Endothelial cell of umbilical vein (primary cell): ENCODE measurements at places on chromosomes 12 and 14. TPM values are rescaled to one million over a fixed set of nuclear protein-coding genes. Genes with fewer than 3 reads are reported as not detected.

ERP27 gene
- 0.88 and 1.4 TPM in 2 replicates for total RNA-seq

PRKAB1 gene
- total RNA-seq, result 21.9 and 23.1 TPM in 2 replicates

TWF1 gene
- total RNA-seq, result 75.5 and 75.9 TPM in 2 replicates

KIF26A gene
- total RNA-seq, result 9.5 and 10.7 TPM in 2 replicates

ARHGAP9 gene
- 0.38 TPM in 1 of 2 replicates, not detected in the other for total RNA-seq

OR4E2 gene
- total RNA-seq, result not detected in 2 replicates

IL22 gene
- total RNA-seq, result not detected in 2 replicates

SUSD6 gene
- total RNA-seq, result 19.5 and 29.0 TPM in 2 replicates

GRCh38 chr12:5497329-5498053 is 65.6 kb downstream of the NTF3 start:
- DNase-seq, result no peak

GRCh38 chr12:22105542-22105941 is 59.5 kb downstream of the CMAS start:
- no peak for DNase-seq

DNA sequence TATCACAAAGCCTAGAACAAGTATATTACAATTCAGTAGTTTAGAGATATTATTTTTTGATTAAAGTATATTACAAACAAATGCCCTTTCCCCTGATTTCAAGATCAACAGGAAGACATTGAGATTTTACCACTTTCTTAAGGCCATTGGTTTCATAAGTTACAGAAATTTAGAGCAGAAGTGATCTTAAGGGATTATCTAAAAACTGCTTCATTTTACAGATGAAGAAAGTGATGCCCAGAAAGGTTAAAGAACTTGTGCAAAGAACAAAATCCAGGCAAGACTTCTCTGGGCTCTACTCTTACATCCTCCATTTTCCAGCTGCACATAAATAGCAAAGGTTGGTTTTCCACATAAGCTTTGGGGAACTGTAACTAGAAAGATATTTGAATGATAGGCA is 87.5 kb downstream of the DUSP6 start:
- no peak for DNase-seq

- no peak for DNase-seq
Observed at GRCh38 chr14:96274122-96274521, 18.1 kb downstream of the BDKRB1 start.

DNA sequence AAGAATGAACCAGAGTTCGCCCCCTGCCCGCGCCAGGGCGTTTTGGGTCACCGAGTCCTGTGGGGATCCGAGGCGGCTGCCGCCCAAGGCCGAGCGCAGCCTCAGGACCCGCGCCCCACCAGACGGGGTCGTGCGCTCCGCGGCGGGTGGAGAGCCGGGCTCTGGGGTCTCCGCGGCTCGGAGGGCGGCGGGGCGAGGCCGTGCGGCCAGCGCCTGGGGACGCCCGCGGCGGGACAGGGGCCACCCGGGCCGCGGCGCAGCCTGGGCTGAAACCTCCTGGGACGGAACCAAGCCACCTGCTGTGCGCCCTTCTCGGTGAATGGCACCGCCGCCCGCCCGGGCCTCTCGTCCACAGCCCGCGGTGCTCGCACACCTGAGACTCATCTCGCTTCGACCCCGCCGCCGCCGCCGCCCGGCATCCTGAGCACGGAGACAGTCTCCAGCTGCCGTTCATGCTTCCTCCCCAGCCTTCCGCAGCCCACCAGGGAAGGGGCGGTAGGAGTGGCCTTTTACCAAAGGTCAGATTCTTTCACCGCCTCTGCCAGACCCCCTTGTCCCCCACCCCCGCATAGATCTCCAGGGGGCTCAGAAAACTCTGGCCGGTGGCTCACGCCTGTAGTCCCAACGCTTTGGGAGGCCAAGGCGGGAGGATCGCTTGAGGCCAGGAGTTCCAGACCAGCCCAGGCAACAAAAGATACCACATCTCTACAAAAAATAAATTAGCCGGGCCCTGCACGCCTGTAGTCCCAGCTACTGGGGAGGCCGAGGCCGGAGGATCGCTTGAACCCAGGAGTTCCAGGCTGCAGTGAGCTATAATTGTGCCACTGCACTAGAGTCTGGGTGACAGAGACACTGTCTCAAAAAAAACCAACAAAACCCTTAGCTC is 901 bp downstream of the B3GNT4 start:
- DNase-seq, result no peak

DNA sequence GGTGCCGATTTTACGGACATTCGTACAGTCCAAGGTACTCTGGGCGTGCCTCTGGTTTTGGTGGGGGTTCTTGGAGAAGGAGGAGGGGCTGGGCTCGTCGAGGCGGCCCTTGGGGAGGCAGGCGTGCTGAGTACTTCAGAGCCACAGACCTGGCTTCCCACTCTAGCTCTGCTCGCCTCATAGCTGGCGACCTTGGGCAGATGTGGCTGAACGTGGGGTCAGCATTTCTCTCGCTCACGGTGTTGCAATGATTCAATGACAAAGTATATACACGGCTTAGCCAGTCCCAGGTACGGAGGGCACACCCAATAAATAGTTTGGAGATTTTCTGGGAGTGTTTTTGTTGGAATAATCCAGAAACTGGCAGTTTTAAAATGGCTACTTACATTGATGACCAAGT is 75.1 kb downstream of the FOXN4 start:
- DNase-seq, result no peak

DNA sequence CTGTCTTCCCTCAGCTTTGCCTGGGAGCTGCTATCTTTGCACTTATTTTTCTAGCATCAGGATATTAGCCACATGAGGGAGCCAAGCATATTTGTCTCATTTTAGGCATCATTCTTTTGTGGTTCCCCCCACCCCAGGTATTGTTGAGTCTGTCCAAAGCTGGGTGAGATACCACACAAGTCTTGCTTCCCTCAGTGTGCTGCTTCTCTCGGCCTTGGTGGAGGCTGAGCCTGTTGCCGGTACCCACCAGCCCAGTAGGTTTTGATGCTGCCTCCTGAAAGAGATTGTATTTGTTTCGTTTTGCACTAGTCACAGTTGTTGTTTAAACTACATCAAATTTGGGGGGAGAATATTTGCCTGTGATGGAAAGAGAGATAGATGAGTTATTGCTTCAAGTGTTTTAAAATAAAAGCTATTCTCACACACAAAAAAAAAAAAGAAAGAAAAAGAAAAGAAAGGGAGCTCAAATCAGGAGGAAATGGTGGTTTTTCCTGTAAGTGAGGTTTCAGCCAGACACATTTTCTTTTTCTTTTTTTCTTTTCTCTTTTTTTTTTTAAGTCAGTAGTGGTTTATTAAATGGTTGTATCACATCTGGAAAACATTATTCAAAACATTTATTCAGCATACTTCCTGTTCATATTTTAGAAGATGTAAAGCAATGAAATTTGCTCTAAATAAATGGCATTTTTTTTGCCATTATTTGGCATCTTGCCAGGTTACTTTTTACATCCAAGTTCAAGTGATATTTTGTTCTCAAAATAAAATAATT is 58.5 kb downstream of the SLC4A8 start:
- peak; percentile 39 for DNase-seq

DNA sequence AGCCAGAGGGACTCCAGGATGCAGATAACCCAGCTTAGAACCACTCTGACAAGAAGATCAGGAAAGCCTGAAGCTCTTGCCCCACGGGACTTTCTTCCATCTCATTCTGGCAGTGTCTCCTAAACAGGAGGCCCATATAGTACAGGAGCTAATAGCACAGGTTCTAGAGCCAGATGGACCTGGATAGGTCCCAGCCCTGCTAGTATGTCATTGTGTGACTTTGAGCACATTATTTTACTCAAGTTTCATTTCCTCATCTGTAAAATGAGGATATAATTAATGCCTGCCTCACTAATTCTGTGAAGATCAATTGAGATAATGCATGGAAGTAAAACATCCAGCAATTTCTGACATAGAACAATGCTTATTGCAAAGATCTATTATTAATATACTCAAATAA is 66.5 kb upstream of the GZMB start:
- no peak for DNase-seq

- no peak for DNase-seq
Observed at GRCh38 chr12:69383074-69383473, 23.5 kb downstream of the YEATS4 start.

- no peak for DNase-seq
Observed at GRCh38 chr14:34258318-34258717, 203.7 kb downstream of the SPTSSA start.

GRCh38 chr14:53628261-53628660 is 328.4 kb downstream of the BMP4 start:
- no peak for DNase-seq

DNA sequence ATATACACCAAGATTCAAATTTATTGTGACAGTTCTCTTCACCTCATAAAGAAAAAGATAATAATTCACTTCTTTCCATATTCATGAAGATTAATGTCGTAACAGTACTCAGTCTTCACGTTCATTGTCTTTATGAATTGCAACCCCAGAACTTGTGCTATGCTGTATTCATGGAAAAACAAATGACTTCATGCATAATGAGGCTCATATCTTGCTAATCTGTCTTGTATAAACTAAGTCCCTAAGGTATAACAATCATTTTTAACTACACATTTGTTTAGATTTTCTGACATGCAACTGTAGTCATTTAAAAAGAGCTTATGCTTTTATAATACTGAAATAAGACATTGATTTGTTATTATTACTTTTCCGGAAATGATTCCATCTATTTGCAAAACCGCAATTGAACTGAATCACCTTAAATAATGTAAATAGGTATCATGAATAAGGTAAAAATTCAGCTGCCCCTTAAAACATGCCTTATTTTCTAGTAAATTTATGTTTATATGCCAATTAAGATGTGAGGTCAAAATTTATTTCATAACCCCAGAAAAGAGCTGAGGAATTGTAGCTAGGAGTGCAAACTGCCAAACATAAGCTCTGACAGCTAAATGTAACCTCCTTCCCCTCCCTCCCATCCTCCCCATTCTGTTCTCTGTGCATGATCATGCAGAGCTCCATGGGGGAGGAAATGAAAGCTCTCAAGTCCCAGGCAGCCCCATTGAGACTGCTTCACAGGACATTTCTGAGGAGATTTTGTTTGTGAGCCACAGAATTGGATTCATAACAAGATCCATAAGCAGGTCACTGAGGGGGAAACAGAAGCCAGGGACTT is 301.6 kb downstream of the ATP23 start:
- DNase-seq, result no peak

- DNase-seq, result no peak
Observed at GRCh38 chr12:2165927-2166326, 113.1 kb downstream of the CACNA1C start.

- peak; percentile 24 for DNase-seq
Observed at GRCh38 chr12:131895640-131896079, 1.2 kb downstream of the ULK1 start.

GRCh38 chr14:103311171-103311997 is 22.7 kb upstream of the EIF5 start:
- no peak for DNase-seq

DNA sequence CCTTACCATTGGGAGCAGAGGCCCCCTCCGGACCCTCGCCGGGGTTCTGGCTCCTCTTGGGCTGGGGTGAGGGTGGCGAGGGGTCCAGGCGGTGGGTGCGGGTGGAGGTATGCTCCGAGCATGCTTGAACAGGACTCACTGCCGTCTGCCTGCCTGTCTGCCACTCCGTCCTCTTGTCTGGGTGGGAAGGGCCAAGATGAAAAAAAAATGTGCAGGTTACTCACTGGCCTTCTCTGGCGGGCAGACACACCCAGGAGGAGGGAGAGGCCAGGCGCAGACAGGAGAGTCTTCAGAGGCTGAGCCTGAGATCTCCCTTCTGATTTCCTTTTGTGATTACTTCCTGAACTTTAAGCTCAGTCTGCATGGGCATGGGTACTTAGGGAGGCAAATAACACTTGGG is 76.1 kb downstream of the STON2 start:
- no peak for DNase-seq

DNA sequence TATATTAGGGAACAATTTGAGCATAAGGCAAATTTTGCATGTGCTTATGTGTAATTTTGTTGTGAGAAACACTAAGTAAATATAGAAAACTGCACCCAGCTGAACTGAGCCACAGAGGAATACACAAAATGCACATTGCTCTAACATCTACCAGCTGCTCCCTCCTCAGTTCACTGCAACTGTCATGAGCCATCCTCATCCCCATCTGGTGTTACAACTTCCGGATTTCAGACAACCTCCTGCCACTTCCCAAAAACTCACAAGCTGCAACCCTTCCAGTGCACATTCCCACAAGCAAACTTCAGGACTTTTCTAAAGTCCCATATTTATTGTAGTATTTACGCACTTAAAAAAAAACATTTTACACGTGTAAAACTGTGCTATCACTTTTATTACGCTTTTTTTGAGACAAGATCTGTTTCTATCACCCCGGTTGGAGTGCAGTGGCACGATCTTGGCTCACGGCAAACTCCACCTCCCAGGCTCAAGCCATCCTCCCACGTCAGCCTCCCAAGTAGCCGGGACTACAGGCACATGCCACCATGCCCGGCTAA is 169.1 kb upstream of the TBX3 start:
- no peak for DNase-seq
